ENCODE measurements at places on chromosomes 2 and 18. TPM values are rescaled to one million over a fixed set of nuclear protein-coding genes. Genes with fewer than 3 reads are reported as not detected.

DNA sequence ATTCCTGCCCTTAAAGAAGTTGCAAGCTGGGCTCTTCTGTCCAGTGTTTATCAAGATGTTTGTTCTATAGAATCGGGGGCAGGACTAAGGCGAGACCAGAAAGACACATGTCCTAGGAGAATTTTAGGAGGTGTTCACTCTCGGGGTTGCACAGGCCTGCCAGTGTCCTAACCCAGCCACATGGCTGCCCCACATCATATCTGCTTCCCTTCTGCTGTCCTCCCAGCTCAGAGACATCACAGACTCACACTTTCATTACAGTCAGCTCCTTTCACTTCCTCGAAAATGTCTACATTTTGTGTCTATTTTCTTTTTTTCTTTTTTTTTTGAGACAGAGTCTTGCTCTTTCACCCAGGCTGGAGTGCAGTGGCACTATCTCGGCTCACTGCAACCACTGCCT, 10.7 kb upstream of the MRO start:
- H3K4me3 ChIP-seq = no peak overlapping the region
- no peak overlapping the region for H3K27ac ChIP-seq
- H3K4me1 ChIP-seq = peaks cover 3% of the 10 kb centered on the region
- H3K36me3 ChIP-seq = no peaks in the 10 kb centered on the region
- DNase-seq = no peak

- no peak overlapping the region for H3K27ac ChIP-seq
- DNase-seq = no peak
- H3K36me3 ChIP-seq = no peaks in the 10 kb centered on the region
- no peak overlapping the region for H3K4me3 ChIP-seq
- no peaks in the 10 kb centered on the region for H3K4me1 ChIP-seq
- no peaks in the 10 kb centered on the region for H3K27me3 ChIP-seq
Observed at GRCh38 chr2:60490848-60491247, 62.6 kb downstream of the BCL11A start.

- no peak for DNase-seq
- H3K27me3 ChIP-seq = no peaks in the 10 kb centered on the region
- no peak overlapping the region for H3K4me3 ChIP-seq
- no peaks in the 10 kb centered on the region for H3K36me3 ChIP-seq
Observed at GRCh38 chr2:43493954-43494353, 101.9 kb downstream of the THADA start.

Gene SNRNP27
- total RNA-seq = 57.0 TPM

GRCh38 chr2:237980751-237981150, 13.9 kb downstream of the UBE2F start:
- peaks cover 24% of the 10 kb centered on the region for H3K36me3 ChIP-seq
- no peak overlapping the region for H3K27ac ChIP-seq
- H3K27me3 ChIP-seq = no peaks in the 10 kb centered on the region
- H3K4me1 ChIP-seq = peaks cover 30% of the 10 kb centered on the region
- H3K4me3 ChIP-seq = no peak overlapping the region
- DNase-seq = no peak

Gene SMAD7
- 28.8 TPM for total RNA-seq

Measured in spinal cord (tissue), 10 donors.